Activated CD8-positive, alpha-beta memory T cell treated with anti-CD3 and anti-CD28 coated beads for 1 hour (primary cell): ENCODE measurements at places on chromosomes 12 and 14.

DNA sequence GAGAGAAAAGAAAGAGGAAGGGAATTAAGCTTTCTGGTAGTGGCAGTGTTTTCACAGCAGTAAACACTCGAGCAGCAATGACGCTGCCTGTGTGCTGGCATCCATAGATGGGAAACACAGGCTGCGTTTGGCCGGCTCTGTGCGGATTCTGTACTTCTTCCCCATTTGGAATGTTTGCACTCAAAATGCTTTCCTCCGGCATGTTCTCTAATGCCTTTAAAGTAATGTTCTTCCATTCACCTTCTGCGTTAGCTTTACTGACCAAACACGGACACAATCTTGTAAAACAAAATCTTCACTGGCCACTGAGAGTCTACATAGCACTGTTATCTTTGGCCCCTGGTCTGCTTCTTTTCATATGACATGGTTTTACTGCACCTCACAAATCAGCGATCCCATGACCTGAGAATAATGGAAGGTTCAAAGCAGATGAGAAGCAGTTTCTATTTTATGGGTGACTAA lies 31.4 kb downstream of the DCP1B start:
- no peak for DNase-seq

DNA sequence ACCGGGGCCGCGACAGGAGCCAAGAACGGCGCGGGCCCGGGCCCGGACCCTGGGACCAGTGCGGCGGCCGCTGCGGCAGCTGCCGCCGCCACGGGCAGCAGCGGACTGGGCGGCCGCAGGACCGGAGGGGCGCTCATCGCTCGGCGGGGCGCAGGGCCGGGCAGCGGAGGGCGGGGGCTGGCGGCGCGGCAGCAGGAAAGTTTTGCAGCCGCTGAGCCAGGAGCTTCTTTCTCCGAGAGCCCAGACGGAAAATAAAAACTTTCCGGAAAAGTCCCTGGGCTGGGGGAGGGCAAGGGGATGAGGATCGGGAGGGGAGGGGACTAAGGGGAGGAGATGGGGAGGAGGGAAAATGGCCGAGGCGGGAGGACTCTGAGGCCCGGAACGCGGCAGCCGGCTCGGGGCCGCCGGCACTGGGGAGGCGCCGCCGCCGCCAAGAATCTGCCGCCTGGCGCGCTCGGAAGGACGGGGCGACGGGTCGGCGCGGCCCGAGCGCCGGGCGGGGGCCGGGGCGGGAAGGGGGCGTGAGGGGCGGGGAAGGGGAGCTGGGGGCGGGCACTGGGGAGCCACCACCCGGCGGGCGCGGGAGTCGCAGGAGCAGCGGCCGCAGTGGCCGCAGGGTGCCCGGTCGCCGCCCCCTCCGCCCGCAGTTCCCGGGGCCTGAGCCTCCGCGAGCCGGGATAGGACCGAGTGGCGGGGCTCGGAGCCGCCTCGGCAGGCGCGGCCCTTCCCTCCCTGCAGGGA lies at the start of gene PRKD1:
Gene PRKD1, minus strand, starts transcription at position 472 of the 741 bp plus-strand sequence.
- DNase-seq: no peak

DNA sequence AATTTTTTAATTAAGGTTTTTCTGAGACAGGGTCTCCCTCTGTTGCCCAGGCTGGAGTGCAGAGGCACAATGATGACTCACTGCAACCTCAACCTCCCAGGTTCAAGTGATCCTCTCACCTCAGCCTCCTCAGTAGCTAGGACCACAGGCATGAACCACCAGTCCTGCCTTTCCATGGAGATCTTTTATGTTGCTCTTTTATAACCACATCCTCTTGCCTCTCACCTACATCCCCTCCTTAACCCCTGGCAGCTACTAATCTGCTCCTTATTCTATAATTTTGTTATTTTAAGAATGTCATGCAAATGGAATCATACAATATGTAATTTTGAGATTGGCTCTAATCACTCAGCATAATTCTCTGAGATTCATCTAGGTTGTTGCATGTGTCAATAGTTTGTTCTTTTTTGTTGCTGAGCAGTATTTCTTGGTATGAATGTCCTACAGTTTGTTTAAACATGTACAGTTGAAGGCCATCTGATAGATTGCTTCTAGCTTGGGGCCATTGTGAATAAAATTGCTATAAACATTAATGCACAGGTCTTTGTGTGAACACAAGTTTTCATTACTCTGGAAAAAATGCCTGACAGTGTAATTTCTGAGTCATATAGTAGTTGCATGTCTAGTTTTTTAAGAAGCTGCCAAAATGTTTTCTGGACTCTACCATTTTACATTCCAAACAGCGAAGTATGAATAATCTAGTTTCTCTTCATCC lies 249.2 kb upstream of the AMIGO2 start:
- no peak for DNase-seq

GRCh38 chr14:23364164-23365035 lies 572 bp downstream of the EFS start:
- no peak for DNase-seq

- no peak for DNase-seq
Measured at GRCh38 chr14:100416921-100417860, 94.1 kb downstream of the SLC25A47 start.

DNA sequence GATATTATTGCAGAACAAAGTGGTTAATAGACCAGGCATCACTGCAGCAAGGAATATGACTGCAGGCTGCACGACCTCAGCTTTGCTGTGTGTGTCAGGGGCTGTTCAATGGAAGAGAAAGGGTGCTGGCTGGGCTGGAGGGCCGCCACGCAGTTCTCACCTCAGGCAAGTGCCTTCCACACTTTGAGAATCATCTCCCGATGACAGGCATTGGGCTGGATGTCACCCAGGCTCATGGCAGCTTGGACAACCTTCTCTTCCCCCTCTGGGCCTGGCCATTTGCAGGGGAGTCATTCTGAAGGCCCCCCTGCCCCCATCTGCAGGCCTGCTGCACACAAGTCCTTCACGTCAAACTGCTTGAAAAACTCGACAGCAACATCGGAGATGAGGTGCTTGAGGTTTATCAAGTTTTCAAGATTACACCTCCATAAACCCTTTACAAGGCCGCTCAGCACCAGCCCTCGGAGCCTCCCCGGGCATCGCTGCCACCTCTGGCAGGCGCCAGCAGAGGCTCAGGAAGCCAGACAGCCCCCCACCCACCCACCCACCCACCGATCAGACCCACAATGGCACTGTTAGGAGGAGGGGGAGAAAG lies 165.9 kb upstream of the GSC start:
- DNase-seq: no peak

GRCh38 chr12:89969093-89969492 lies 260.5 kb upstream of the ATP2B1 start:
- no peak for DNase-seq

DNA sequence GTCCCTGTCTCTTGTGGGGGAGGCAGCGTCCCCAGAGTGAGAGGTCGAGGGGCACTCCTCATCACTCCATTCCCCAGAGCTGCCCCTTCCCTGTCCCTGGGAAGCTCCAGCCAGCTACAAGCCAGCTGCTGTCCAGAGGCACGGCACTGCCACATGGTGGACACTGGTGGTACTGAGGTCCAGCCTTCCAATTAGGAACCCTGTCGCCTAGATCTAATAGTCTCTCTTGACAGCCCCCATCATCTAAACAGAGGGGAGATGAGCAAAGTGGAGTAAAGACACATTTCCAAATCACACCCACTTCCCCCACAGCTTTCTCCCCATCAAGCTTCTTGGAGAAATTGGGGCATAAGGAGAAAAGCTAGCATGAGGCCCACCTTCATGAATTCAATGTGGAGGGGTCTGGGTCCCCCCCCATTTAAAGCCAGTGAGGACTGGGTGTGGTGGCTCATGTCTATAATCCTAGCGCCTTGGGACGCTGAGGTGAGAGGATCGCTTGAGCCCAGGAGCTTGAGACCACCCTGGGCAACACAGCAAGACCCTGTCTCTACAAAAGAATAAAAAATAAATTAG lies 2.1 kb upstream of the INHBE start:
- no peak for DNase-seq

DNA sequence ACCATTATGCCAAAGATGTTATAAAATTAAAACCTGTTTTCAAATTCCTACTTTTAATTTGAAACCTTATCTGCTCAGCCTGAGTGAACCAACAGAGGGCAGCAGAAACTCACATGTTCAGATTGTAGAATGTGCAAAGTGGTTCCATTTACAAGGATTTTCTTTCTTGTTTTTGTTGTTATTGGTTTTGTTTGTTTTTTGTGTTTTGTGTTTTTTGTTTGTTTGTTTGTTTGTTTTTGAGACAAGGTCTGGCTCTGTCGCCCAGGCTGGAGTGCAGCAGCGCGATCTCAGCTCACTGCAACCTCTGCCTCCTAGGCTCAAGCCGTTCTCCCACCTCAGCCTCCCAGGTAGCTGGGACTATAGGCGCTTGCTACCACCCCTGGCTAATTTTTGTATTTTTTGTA lies 22.8 kb upstream of the GARIN2 start:
- DNase-seq: no peak

DNA sequence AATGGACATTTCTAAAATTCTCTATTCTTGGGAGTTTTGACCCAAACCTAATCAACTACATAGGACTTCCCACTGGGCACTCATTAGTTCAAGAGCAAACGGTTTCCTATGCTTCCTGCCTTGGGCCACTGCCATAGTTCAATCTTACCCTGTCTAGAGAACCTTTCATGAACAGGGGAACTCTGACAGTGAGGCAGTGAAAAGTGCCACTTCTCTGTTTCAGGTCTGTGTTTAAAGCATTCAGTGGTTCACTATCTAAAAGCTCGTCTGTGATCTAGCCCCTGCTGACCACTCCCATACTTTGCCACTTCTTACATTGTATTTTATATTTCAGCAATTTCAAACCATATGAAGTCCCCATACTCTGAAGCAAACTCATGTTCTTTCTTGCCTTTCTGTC lies 122.7 kb upstream of the IGF1 start:
- no peak for DNase-seq

DNA sequence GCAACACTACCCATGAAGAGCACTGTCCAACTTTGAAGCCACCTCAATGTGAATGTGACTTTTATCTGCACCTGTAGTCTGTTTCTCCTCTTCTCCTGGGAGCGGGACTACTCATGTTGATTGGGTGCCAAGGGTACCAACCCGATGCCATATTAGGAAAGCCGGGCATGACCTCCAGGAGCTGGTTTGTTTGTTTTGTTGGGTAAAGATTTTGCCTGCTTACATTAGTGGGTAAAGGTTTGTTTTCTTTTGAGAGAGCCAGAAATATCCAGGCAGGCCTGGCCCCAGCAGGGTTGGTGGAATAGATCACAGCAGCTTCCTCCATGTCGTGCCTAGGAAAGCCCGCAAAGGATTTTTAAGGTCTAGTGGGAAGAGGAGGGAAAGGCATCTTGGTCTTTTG lies 19.7 kb upstream of the ITPK1 start:
- DNase-seq: no peak

GRCh38 chr12:25864306-25865276 lies 93.9 kb upstream of the RASSF8 start:
- no peak for DNase-seq

- DNase-seq: no peak
Measured at GRCh38 chr12:103334466-103334865, 161.3 kb downstream of the C12orf42 start.

DNA sequence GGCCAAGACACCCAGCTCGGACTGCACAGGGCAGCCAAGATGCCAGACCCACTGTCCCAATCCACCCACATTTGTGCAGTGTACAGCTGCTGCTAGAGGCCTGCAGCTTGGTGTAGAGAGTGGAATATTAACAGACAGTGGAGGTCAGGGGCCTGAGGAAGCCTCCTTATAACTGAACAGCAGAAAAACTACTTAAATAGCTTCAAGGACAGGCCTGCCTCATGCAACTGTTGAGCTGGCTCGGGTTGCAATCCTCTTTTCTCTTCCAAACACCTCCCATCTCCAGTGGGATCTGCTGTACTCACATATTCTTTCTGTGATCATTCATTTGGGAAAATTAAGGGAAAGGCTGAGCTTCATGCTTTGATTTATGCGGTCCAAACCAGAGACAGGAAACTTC lies 1043.2 kb upstream of the TMEM132C start:
- no peak for DNase-seq

DNA sequence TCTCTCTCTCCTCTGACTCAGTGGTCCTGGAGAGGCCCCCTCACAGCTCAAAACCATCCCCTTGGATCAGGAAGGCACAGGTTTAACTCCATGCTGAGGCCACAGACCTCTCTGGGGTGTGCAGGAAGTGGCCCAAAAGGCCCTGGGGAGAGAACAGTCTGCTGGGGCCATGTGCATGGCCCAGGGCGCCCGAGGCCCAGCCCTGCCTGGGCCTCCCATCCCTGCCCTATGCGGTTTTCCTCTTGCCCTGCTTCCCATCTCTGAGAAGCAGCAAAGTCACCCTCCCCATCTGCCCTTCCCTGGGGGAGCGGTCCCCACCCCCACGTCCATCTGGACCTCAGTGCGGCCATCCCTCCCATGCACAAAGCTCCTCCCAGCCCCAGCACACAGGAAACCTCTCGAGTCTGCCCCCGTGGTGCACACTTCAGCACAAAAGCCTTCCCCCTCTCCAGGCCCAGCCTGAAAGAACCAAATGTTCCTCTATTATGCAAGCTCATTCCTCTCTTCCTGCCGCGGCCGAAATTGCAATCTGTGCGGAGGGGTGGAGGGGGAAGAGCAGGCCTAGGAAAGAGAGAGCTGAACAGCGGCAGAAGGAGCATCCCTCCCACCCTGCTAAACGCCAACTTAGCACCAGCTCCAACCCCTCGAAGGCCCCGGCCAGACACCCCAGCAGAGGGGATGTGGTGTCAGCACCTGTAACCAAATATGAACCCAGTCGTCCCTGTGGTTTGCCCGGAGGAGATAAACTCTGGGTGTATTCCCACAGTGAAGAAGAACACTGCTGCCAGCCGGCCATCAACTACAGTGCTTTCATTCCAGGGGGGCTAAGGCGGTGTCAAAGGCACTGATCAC lies 108.5 kb downstream of the SCARB1 start:
- no peak for DNase-seq

DNA sequence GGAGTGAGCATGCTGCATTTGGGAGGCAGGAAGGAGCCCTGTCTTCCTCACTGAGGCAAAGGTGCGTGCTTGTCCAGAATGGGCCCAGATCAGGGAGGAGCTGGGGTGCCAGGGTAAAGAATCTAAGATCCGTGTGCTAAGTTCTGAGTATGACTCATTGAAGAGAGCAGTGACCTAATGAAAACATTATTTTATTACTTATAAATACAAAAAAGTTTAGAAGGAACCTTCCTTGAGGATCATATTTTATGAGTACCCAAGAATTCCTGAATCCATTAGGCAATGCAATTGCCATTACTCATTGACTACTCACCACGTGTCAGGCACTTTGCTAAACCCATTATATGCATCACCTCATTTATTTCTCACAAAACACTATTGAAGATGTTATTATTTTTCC lies 264.7 kb downstream of the EGLN3 start:
- DNase-seq: no peak

DNA sequence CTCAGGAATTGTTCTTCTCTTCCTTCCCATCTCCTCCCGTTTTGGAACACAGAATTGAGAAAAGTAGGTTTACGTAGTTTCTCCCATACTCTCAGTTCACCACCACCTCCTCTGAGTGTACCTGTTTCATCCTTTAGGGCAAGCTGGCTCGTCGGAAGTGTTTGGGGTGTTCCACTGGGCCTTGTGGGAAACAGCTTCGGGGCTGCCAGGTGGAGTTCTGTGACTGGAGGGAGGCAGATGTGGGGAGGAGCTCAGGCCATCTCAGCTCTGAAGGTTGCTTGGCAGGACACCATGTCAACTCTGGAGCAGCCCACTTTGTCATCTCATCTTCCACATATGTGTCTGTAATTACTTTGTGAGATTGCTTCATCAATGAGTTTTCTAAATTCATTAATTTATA lies 53.5 kb upstream of the RD3L start:
- no peak for DNase-seq

- no peak for DNase-seq
Measured at GRCh38 chr12:2586156-2587038, 208.4 kb upstream of the FKBP4 start.
